ENCODE measurements at places on chromosomes 7 and 10.

DNA sequence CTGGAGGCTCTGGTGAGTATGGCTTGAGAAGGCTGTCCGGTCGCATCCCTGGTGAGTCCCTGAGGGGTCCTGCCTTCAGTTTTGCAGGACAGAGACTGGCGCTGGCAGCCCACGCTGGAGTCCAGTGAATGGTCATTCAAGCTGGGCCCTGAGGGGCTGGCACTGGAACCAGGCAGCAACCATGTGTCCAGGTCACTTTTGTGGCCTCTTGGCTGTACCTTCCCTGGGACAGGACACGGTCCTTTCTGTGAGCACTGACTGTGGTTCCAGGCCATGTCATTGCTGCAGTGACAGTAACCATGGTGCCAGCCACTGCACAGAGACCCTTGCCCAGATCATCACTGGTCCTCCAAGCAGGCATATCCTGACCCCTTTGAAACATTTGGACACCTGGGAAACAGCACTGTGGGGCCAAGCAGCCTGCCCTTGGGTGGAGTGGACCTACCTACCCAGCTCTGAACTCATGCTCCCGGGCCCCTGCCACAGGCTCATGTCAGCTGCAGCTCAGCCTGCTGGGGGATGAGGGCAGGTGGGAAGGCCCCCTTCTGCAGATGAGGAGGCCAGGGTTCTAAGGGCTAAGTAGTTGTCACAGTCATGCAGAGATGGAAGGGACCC, 72.1 kb downstream of the ADCY1 start:
- no peak for DNase-seq
- H3K4me1 ChIP-seq = no peaks in the 10 kb centered on the region
- no peak overlapping the region for H3K27ac ChIP-seq

DNA sequence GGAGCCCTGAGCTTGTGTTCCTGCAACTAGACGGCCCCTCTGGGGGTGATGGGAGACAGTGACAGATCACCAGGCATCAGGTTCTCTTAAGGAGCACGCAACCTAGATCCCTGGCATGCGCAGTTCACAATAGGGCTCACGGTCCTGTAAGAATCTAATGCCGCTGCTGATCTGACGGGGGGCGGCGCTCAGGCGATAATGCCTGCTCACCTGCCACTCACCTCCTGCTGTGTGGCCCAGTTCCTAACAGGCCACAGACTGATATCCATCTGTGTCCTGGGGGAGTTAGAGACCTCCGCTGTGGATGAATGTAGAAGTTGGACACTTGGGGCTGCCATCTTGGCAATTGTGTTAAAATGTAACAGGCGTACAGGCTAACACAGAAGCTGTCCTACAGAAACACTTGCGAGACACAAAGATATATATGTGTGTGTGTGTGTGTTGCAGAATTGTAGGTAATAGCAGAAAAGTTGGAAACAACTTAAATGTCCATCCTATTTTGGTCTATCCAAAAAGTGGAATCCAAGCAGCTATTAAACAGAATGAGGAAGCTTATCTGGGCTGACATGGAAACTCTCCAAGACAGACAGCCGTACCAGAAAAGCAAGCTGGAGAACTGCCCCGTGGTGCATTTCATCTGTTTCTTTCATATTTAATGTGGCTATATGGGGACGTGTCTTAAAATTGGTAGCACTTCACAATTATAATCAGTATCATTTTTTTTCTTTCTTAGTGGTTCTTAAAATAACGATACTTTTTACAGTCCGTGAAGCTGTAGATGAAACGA, 82.8 kb downstream of the MKI67 start:
- H3K4me3 ChIP-seq = no peak overlapping the region
- DNase-seq = no peak
- H3K36me3 ChIP-seq = no peaks in the 10 kb centered on the region
- peaks cover 21% of the 10 kb centered on the region for H3K4me1 ChIP-seq

GRCh38 chr7:28815928-28816373, 142.2 kb downstream of the TRIL start:
- no peaks in the 10 kb centered on the region for H3K4me1 ChIP-seq
- DNase-seq = no peak
- H3K27ac ChIP-seq = no peak overlapping the region
- H3K4me3 ChIP-seq = no peak overlapping the region

DNA sequence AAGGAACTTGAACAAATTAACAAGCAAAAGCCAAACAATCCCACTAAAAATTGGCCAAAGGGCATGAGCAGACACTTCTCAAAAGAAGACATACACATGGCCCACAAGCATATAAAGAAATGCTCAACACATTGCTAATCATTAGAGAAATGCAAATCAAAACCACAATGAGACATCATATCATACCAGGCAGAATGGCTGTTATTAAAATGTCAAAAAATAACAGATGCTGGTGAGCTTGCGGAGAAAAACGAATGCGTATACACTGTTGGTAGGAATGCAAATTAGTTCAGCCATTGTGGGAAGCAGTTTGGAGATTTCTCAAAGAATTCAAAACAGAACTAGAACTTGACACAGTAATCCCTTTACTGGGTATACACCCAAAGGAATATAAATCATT, 311.7 kb upstream of the HPS1 start:
- H3K36me3 ChIP-seq = no peaks in the 10 kb centered on the region
- no peak overlapping the region for H3K27ac ChIP-seq
- no peak overlapping the region for H3K4me3 ChIP-seq
- H3K27me3 ChIP-seq = no peaks in the 10 kb centered on the region
- no peaks in the 10 kb centered on the region for H3K4me1 ChIP-seq

GRCh38 chr10:31288962-31289361, 30.1 kb upstream of the ZEB1 start:
- H3K4me3 ChIP-seq = no peak overlapping the region
- no peaks in the 10 kb centered on the region for H3K36me3 ChIP-seq
- no peaks in the 10 kb centered on the region for H3K4me1 ChIP-seq
- no peak for DNase-seq

GRCh38 chr10:76318211-76318610, 886.8 kb downstream of the LRMDA start:
- no peaks in the 10 kb centered on the region for H3K27me3 ChIP-seq
- no peak for DNase-seq
- no peaks in the 10 kb centered on the region for H3K4me1 ChIP-seq

Measured in CD8-positive, alpha-beta memory T cell (primary cell).